ENCODE measurements at places on chromosomes 2 and 18.

- DNase-seq, result peak; percentile 38
Measured at GRCh38 chr2:170886386-170886785, 42.7 kb upstream of the GORASP2 start.

DNA sequence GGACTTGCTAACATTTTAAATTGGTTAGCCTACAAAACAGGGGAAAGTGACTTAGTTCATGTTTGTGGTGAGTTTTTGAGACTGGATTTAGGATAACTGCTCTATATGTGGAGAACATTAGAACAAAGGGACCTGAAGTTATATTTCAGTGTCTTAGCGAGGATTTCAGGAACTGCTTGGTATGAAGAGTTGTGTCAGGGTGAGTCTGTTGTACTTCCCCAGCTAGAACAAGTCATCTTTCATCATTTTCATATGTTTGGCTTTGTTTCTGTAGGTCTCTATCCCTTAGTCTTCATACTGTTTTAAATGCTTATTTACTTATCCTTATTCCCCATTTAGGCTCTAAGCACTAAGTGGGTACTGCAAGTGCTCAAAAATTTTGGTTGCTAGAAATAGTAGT lies 41.9 kb downstream of the KCMF1 start:
- DNase-seq, result no peak

GRCh38 chr2:37489041-37489456 lies 144.6 kb downstream of the QPCT start:
- no peak for DNase-seq

DNA sequence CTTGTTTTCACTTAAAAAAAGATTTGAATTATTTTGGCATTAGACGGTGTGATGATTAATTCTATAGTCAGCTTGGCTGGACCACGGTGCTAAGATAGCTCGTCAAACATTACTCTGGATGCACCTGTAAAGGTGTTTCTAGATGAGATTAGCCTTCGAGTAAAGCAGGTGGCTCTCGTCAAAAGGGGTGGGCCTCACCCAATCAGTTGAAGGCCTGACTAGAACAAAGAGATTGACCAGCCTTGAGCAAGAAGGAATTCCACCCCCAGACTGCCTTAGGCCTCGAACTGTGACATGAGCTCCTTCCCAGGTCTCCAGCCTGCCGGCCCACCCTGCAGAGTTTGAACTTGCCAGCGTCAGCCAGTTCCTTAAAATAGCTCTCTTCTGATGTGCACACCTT lies 73.4 kb downstream of the TWIST2 start:
- no peak for DNase-seq

DNA sequence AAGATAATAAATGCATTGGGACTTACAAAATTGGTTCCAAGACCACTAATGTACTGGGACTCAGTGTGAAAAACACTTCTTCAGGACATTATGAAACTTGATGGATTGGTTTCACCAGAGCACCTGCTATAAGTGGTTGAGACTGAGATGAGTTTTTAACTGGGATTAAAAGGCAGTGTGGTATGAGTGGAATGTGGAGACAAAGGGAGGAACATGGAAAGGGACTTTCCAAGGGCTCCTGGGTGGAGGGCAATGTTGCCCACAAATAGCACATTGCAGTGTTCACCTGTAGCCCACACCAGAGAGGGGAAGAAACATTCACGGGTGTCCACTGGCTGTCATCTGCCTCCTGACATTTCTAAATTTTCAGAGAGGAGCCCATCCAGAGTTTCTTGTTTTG lies 253.3 kb upstream of the TANK start:
- no peak for DNase-seq

GRCh38 chr2:197297772-197298318 lies 12.7 kb downstream of the ANKRD44 start:
- no peak for DNase-seq

GRCh38 chr18:36580266-36580665 lies 248.5 kb downstream of the TPGS2 start:
- peak; percentile 59 for DNase-seq
